ENCODE measurements at places on chromosomes 4 and X.

DNA sequence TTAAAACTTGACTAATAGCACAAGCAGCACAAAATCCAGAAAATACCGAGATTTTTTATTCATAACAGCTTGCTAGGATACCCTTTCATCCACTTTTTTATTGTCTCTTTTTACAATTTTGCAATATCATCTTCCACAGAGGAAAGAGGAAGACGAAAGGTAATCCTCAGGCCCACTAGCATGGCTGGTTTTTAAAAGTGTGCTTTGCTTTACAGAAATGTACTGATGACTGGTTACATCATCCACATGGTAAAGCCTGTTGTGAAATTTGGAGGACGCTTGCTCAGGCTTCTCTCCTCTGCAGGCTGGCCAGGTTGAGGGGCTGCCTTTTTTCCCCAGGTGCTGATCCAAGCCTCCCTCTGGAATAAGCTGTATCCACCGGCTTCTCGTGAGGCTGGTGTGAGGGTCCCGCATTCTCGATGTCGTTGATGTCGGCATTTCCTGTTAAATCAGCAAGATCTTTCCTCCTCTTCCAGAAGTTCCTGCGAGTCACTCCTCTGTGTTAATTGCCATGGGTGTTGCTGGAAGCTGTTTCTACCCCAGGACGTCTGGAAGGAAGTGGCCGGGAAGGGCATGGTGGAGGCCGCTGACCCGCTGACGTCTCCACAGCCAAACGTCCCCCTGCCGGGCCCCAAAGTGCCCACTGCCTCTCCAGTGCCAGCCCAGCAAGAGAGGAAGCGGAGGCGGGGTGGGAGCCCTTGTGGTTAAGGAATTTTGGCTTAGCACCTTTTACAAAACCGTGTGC lies 5.8 kb upstream of the DGKQ start:
- no peaks in the 10 kb centered on the region for H3K36me3 ChIP-seq
- no peak for DNase-seq
- no peak overlapping the region for H3K27ac ChIP-seq
- H3K4me3 ChIP-seq = no peak overlapping the region

DNA sequence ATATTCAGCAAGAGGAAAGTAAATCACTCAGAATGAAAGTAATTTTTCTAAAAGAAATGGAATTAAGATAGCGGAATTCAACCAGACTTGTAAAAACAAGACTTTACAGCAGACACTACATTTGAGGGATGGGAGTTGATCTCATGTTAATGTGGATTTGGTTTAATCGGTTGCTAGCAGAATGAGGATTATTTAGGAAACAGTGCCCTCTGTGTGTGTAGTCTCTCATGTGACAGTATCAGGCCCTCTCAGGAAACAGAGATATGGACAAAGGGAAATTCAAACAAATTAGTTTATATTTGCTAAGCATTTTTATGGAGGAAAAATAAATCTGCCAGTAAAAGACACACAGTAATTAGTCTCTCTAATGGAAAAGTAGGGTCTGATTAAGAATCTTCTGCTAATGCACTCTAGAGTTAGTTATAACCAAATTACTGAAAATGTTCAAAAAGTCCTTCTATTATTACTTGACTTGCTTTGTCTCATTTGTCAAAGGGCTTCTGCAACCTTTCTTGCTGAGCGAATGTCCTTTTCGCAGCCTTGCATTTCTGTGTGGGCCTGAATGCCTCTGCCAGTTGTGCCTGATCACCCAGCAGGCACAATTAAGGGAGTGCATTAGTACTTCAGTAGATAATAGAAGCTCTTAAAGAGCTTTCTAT lies 1282.3 kb upstream of the TENM3 start:
- no peak overlapping the region for H3K27ac ChIP-seq
- no peaks in the 10 kb centered on the region for H3K4me1 ChIP-seq
- no peaks in the 10 kb centered on the region for H3K27me3 ChIP-seq
- H3K4me3 ChIP-seq = no peak overlapping the region

- H3K27me3 ChIP-seq = no peaks in the 10 kb centered on the region
- peaks cover 16% of the 10 kb centered on the region for H3K36me3 ChIP-seq
- no peak overlapping the region for H3K27ac ChIP-seq
- no peaks in the 10 kb centered on the region for H3K4me1 ChIP-seq
Observed at GRCh38 chrX:2921750-2922149, 7.4 kb downstream of the ARSD start.

- no peak for DNase-seq
- H3K27me3 ChIP-seq = no peaks in the 10 kb centered on the region
- H3K4me3 ChIP-seq = no peak overlapping the region
- no peak overlapping the region for H3K27ac ChIP-seq
- no peaks in the 10 kb centered on the region for H3K4me1 ChIP-seq
- no peaks in the 10 kb centered on the region for H3K36me3 ChIP-seq
Observed at GRCh38 chr4:21011106-21011505, 310.8 kb downstream of the PACRGL start.

DNA sequence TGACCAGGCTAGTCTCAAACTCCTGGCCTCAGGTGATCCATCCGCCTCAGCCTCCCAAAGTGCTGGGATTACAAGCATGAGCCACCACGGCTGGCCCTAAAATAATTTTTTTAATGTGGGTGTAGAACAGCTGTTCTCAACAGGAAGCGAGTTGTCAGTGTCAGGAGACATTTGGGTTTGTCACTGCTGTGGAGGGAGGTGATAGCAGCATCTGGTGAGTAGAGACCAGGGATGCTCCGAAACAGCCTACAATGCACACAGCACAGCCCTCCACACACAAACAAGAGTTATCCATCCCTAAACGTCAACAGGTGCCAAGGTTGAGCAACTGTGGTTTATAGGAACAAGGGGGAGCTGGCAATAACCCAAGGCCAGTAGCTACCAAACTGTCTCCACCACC lies 243.4 kb upstream of the STS start:
- no peak for DNase-seq
- peaks cover 2% of the 10 kb centered on the region for H3K4me1 ChIP-seq
- H3K4me3 ChIP-seq = no peak overlapping the region

GRCh38 chr4:9835430-9835829 lies 54.0 kb downstream of the DRD5 start:
- H3K27me3 ChIP-seq = peaks cover 2% of the 10 kb centered on the region
- no peak overlapping the region for H3K27ac ChIP-seq
- no peaks in the 10 kb centered on the region for H3K4me1 ChIP-seq
- DNase-seq = no peak
- no peaks in the 10 kb centered on the region for H3K36me3 ChIP-seq

DNA sequence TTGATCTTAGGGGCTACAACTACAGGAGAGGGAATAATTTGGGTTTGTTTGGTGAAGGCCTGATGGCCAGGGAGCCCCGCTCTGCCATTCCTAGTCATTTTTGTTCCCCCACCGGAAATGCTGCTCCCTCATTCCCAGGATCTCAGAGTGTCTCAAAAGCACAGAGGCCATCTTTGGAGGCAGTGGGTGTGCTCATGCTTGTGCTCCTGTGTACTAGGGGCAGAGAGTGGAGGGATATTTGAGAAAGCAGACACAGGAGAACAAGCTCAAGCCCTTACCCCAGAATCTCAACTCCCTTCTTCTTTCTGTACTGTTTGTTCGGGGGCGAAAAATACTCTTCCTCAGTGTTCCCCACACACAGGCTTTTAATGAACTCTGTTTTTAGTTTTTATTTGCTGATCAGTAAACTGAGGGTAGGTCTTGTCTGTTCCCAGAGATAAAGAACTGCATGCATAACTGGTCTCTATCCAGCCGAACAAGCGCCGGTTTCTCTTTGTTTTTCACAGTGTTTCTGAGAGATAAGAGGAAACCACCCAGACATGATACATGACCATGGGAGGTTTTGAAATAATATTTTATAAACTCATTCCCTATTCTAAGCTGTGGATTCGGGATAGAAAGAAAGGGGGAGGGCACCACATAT lies 32.9 kb upstream of the XK start:
- no peaks in the 10 kb centered on the region for H3K4me1 ChIP-seq
- no peak for DNase-seq
- peaks cover 4% of the 10 kb centered on the region for H3K27me3 ChIP-seq
- H3K36me3 ChIP-seq = no peaks in the 10 kb centered on the region
- H3K4me3 ChIP-seq = no peak overlapping the region

DNA sequence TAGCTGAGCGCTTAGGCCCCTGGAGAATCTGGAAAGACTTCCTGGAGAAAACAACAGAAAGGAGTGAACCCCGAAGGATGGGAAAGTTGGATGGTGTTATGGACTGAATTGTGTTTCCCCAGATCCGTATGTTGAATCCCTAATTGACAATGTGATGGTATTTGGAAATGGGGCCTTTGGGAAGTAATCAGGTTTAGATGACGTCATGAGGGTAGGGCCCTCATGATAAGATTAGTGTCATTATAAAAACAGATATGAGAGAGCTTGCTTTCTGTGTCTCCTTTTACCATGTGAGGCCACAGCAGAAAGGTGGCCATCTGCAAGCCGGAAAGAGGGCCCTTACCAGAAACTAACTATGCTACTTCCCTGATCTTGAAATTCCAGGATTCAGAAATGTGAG lies 159.5 kb downstream of the QDPR start:
- H3K27ac ChIP-seq = no peak overlapping the region
- no peaks in the 10 kb centered on the region for H3K4me1 ChIP-seq
- peaks cover 4% of the 10 kb centered on the region for H3K27me3 ChIP-seq
- DNase-seq = no peak
- no peak overlapping the region for H3K4me3 ChIP-seq

- H3K4me1 ChIP-seq = no peaks in the 10 kb centered on the region
- no peak overlapping the region for H3K4me3 ChIP-seq
- no peak for DNase-seq
- peaks cover 1% of the 10 kb centered on the region for H3K27me3 ChIP-seq
- no peaks in the 10 kb centered on the region for H3K36me3 ChIP-seq
Observed at GRCh38 chr4:79798047-79798446, 275.0 kb downstream of the ANTXR2 start.

DNA sequence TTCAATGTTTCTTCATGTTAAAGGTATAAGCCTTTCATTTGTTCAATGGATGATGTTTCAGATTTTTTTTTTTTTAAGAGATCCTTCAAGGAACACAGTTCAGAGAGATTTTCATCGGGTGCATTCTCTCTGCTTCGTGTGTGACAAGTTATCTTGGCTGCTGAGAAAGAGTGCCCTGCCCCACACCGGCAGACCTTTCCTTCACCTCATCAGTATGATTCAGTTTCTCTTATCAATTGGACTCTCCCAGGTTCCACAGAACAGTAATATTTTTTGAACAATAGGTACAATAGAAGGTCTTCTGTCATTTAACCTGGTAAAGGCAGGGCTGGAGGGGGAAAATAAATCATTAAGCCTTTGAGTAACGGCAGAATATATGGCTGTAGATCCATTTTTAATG lies 75.8 kb downstream of the NPNT start:
- no peak overlapping the region for H3K4me3 ChIP-seq
- no peaks in the 10 kb centered on the region for H3K36me3 ChIP-seq
- no peak overlapping the region for H3K27ac ChIP-seq
- no peak for DNase-seq
- H3K4me1 ChIP-seq = no peaks in the 10 kb centered on the region

GRCh38 chr4:188299161-188299560 lies 159.9 kb downstream of the TRIML1 start:
- no peak overlapping the region for H3K27ac ChIP-seq
- H3K36me3 ChIP-seq = no peaks in the 10 kb centered on the region
- no peak overlapping the region for H3K4me3 ChIP-seq
- DNase-seq = no peak
- no peaks in the 10 kb centered on the region for H3K27me3 ChIP-seq

DNA sequence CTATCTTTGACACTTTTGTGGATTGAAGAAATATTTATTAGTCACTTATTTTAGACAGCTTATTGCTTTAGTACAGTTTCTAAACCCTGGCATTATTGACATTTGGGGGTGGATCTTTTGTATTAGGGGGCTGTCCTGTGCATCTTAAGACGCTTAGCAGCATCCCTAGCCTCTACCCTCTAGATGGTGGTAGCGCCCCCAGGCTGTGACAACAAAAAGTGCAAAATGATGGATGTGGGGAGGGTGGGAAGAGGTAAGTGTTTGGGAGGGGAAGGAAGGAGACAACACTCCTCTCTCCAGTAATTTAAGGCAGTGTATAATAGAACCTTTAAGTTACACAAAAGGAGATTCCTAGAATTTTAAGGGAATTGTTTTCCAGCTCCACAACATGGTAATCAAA lies 1210.6 kb downstream of the C4orf33 start:
- no peak overlapping the region for H3K4me3 ChIP-seq
- no peak overlapping the region for H3K27ac ChIP-seq
- no peaks in the 10 kb centered on the region for H3K4me1 ChIP-seq
- DNase-seq = no peak
- no peaks in the 10 kb centered on the region for H3K36me3 ChIP-seq
- H3K27me3 ChIP-seq = no peaks in the 10 kb centered on the region

GRCh38 chr4:115054836-115055235 lies 58.6 kb downstream of the NDST4 start:
- H3K4me3 ChIP-seq = no peak overlapping the region
- H3K27ac ChIP-seq = no peak overlapping the region
- no peaks in the 10 kb centered on the region for H3K36me3 ChIP-seq
- no peak for DNase-seq
- no peaks in the 10 kb centered on the region for H3K4me1 ChIP-seq

DNA sequence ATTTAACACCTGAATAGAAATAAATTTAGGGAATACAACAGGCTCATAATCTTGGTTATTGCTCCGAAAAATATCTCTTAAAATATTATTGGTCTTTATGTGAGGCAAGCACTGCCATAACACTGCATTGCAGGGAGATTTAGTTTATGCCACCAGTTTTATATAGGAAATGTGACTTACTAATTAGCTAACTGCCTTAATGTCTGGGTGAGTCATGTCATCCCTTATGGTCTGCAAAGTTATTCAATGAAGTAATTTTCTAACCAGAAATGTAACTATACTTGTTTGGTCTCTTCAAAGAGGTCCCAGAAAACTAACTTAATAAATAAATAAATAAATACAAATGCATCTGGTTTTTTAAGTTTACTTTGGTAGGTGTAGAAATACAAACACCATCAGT lies 597.2 kb downstream of the GALNTL6 start:
- no peak overlapping the region for H3K4me3 ChIP-seq
- DNase-seq = no peak
- no peaks in the 10 kb centered on the region for H3K36me3 ChIP-seq
- no peaks in the 10 kb centered on the region for H3K27me3 ChIP-seq
- H3K27ac ChIP-seq = no peak overlapping the region

GRCh38 chrX:149825424-149825823 lies 43.7 kb downstream of the MAGEA9 start:
- DNase-seq = no peak
- no peak overlapping the region for H3K4me3 ChIP-seq
- H3K4me1 ChIP-seq = peaks cover 11% of the 10 kb centered on the region
- H3K36me3 ChIP-seq = peaks cover 2% of the 10 kb centered on the region

DNA sequence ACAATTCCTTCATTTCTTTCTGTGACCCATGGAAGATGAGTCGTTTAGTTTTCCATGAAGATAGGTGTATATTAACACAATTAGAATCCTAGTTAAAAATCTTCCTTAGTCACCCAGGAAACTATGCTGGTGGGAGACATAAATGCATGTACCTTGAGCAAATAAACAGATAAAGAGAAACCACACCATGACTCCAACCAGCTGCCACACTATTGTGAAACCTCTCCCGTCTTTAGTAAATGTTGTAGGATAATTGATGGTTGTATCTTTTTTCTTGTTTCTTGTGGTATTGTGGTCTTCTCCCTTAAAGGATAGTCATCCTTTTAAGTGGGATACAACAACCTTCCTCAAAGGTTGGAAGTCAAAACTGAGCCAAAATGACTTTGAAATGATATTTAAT lies 103.8 kb upstream of the LEF1 start:
- H3K27me3 ChIP-seq = no peaks in the 10 kb centered on the region
- DNase-seq = no peak
- H3K4me3 ChIP-seq = no peak overlapping the region
- no peaks in the 10 kb centered on the region for H3K36me3 ChIP-seq

Measured in memory B cell (primary cell).